GF-D8 (cell line): ENCODE measurements at places on chromosomes 16 and 17.

- peak; percentile 55 for DNase-seq
Observed at GRCh38 chr17:60169921-60170817, 20.4 kb downstream of the CA4 start.

GRCh38 chr16:48153774-48154173, 2.0 kb downstream of the ABCC12 start:
- no peak for DNase-seq

DNA sequence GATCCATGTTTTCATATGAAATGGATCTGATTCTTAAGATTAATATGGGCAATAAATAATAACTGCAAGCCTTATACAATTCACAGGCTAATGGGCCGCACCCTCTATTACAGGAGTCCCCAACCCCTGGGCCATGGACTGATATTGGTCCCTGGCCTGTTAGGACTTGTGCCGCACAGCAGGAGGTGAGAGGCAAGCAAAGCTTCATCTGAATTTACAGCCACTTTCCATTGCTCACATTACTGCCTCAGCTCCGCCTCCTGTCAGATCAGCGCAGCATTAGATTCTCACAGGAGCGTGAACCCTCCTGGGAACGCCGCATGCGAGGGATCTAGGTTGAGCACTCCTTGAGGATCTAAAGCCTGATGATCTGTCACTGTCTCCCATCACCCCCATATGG, 26.8 kb downstream of the METTL16 start:
- DNase-seq = no peak

DNA sequence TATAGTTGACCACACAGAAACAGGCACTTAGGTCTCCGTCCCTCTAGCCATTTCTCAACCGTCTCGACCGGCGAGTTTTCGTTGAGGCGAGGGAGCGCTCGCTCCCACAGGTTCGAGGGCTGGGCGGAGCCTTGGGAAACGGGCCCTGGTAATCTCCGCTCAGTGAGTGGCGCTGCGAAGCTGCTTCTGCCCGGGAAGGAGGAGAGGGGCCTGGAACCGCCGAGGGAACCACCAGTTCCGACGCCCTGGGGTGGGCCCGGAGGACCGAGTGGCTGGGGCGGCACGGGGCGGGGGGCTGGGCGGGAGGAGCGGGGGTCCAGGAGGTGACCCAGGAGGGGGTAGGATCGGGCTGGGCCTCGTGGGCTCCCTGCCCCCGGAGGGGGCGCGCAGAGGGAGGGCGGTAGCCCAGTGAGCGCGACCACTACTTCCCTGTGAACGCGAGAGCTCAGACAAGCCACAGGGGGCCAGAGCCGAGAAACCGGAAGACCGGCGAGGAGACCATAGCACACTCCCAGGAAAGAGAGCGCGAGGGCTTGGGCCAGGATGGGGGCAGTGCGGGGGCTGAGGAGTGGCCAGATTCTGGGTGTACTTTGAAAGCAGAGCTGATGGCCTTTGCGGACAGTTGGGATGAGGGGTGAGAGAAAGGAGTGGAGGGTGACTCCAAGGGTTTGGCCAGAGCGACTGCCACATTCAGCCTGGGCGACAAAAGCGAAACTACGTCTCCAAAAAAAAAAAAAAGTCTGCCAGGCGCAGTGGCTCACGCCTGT, 29.9 kb upstream of the ARL4D start:
- peak; percentile 76 for DNase-seq

GRCh38 chr16:15907863-15908478, 19.6 kb upstream of the CEP20 start:
- no peak for DNase-seq

DNA sequence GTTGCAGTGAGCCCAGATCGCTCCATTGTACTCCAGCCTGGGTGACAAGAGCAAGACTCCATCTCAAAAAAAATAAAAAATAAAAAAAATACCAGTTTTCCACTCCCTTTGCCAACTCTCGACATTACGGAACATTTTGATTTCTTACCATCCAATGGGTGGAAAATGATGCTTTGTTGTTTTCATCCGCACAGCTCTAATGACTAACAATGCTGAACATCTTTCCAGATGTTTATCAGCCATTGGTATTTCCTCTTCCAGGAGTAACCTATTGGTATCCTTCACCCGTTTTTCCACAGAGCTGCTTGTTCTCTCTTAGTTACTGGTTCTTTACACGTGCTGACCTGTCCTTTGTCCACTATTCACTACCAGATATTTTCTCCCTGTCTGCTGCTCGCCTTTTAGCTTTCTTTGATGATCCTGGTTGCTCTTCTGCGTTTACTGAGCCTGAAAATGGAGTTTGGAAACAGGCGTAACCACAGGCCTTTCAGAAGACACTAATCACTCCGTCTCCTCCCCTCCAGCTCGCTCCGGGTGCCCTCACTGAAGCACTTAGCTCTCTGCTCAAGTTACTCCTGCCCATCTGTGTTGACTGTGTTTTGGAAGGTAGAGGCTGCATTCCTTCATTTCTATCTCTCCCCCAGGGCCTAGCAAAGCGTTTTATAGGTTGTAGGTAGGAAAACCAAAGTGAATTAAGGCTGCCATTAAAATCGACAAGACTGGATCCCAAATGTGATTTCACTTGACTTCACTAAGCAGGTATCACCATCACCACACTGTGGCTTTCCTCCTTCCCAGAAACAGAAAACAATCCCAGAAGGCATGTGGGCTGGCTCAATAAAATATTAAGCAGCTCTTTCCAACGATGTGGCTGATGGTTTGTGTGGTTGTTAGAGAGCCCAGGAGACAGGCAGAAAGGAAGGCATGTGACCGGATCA, 8.9 kb downstream of the SHPK start:
- DNase-seq = no peak

DNA sequence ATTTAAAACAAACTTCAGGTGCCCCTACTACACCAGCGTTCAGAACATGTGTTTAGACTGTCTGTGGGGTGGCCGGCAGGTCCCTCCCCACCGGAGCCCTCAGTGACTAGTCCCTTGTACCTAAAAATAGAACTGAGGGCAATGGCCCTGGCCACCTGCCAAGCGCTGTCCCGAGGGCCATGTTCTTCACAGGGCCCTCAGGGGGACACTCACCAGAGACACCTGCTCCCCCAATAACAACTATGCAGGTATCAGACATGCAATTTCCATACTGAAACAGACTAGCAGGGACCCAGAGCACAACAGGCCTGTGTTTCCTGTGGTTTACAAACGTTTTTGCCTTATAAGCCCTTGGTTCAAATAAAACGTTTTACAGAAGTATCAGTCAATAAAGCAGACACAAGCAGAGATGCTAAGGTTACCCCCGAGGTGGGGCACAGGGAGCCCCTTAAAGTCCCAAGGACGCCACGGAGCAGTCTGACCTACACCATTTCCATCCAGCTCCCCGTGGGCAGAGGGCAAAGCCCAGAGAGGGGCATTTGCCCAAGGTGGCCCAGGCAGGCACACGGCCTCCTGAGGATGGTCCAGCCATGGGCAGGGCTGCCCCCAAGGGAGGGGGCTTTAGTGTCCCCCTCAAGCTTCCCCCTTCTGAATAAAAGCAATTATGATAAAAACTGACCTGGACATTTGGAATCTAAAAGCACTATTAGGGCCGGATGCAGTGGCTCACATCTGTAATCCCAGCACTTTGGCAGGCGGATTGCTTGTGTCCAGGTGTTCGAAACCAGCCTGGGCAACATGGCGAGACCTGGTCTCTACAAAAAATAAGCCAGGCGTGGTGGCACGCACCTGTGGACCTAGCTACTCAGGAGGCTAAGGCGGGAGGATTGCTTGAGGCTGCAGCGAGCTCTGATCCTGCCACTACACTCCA, 896 bp upstream of the MYLK3 start:
- DNase-seq = no peak

GRCh38 chr17:39634384-39634871, 2.5 kb upstream of the STARD3 start:
- no peak for DNase-seq

GRCh38 chr17:41624208-41625101, at the start of gene KRT17:
KRT17 (minus strand) TSS chr17:41624575; CDS start chr17:41624509, 66 bp downstream.
- DNase-seq = no peak

DNA sequence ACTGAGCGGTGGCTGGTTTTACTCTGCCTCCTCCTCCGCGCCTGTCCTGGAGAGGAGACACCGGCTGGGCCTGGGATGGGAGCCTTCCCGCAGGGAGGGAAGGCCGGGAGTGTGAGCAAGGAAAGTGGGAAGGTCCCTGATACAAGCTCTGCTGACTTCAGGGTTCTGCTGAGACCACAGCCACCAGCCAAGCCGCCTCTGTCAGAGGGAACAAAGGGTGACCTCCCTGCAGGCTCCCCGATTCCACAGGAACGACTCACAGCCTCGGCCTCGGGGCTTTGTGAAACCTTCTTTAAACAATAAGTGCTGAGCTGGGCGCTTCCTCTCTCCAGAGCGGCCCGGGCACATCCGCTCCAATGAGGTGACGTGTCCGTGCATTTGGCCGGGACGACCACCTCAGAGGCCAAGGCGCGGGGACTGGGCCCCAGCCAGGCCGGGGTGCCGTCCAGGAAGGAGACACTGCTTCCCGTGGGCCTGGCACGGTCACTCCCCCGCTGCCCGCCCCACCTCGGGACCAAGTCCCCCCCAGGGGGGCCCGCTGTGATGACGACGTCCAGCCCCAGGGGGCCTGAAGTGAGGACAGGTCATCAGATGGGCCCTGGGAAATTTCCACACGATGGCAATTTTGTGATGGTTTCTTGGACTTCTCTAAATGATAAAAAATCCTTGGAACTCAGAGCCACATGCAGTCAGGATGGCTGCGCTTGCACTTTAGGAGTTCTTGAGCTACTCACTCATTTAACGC, 11.8 kb upstream of the CIBAR2 start:
- no peak for DNase-seq

DNA sequence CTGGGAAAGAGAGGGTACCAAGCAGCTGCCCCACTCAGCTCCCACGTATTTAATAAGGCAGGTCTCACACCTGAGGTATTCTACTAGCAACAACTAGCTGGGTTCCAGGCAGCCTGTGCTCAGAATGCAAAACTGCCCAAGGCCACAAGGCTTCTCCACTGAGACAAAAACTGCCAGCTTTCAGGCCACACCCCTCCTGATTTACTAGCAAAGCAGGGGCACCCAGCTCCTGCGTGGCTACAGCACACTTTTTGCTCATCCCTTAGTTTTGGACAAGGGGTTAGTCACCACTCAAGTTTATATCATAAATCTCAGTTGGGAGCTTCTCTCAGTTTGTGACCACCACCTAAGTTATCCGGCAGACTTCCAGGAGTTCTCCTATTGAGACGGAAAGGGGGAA, 494.6 kb downstream of the CDH11 start:
- DNase-seq = no peak

GRCh38 chr17:4409659-4410058, 24.1 kb upstream of the SPNS3 start:
- DNase-seq = no peak

DNA sequence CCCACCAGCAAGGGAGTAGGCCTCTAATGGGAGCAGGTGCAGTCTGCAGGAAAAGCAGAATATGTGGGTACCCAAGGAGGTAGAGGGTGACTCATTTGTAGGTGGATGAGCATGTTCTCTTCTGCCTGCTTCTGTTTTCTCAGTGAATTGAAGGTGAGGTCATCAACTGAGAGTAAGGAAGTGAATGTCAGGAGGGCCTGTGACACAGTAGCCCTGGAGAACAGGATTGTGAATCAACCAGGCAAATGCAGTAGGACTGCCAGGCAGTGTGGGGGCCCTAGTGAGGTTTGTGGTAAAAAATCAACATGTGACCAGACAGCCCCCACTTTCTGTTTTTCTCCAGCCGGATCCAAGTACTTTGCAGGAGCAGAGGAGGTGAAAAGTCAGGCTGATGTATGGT, 150.5 kb upstream of the SOX9 start:
- no peak for DNase-seq

GRCh38 chr16:57916735-57917438, 54.0 kb downstream of the CNGB1 start:
- DNase-seq = no peak

DNA sequence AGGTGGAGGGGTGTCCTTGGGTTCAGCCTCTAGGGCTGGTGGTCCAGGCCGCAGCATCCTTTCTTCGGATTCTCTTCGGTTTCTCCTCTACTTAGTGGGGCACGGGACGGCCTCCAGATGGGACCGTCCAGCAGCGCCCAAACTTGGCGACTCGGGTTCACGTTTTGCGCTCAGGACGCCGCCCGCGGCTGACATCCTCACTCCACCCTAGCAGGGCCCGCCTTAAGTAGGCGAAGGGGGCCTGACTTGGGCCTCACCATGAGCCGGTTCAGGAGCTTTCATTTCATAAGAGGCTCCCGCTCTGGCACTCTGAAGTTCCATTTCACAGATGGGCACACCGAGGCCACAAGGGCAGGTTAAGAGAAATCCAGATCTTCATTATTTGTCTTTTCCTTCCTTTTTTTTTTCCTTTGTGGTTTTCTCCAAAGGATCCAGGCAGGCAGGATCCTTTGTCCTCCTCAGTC, 141.2 kb downstream of the SEC14L1 start:
- no peak for DNase-seq

DNA sequence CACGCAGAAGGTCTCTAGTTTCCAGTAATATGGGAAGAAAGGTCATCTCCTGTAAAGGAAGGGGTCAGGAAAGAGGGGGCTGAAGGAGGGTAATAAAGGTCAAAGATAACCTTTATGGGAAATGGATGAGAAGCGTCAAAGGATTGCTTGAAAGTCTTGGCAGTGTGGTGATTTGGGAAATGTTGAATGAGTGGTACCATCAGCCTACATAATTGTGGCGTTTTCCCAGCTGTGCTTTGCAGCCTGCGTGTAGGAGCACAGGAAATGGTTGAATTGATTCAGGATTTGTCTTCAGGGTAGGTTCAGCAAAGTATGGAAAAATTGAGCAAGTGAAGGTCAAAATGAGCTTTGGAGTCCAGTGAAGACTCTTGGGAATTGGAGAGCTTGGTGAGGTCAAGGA, 115.8 kb upstream of the NOL11 start:
- DNase-seq = no peak

- DNase-seq = peak; percentile 97
Observed at GRCh38 chr16:30658731-30659506, 688 bp downstream of the FBRS start.

DNA sequence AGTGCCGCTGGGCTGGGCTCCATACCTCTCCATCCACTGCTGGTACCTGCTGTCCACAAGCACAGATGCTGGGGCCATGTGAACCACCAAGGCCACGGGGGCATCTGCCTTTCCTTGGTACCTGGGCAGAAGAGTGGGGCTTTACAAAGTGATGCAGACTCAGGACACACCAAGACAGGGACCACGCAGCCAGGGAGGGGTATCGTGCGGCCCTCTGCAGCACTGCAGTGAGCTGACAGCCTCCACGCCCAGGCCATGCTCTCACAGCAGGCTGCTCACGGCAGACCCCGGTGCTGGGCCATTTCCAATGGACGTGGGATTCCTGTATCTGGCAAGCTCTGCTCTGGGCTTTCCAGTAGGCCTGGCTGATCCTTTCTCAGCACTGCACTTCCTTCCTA, 14.4 kb downstream of the ELAC2 start:
- DNase-seq = no peak

DNA sequence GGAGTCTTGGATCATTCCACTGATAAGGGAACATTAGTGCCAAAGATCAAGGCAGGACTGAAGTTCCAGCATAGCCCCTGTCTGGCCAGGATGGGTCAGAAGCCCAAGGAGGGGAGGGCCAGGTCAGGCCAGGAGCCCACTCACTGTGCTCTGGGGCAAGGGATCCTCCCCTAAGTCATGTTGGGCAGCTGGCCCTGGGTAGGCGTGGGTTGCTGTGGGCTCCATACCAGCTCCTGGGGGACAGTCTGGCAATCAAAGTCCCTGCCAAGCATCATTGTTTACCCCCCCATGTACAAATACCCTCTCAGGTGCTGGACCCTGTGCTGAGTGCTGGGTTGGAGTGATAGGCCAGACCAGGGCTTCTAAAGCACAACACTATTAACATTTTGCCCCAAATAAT, 130.5 kb downstream of the IRX5 start:
- DNase-seq = no peak

GRCh38 chr16:4370570-4371356, 885 bp upstream of the VASN start:
- no peak for DNase-seq

GRCh38 chr16:9008601-9009260, 45.0 kb upstream of the USP7 start:
- DNase-seq = no peak
